Psoas muscle (tissue), 8 donors: ENCODE measurements at places on chromosomes 1 and 21. TPM values are rescaled to one million over a fixed set of nuclear protein-coding genes. Genes with fewer than 3 reads are reported as not detected.

DNA sequence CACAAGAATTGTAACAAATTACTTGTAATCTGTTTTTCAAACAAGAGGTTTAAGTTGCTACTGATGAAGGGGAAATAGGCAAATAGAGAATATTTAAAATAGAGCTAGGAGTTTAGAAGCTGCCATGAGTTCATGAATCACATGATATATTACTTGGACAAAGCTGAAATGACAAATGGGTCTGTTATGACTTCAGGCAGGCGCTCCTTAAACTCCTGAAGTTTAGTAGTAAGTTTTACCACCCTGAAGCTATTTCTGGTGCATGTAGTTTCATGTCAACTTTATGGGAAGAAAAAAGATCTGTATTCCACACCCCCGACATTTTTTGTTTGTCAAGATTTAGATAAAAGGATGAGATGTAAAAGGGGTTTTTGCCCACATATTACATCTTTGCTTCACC lies 58.5 kb downstream of the PLA2G4A start:
- H3K4me3 ChIP-seq = no peak overlapping the region
- H3K27ac ChIP-seq = no peak overlapping the region
- no peaks in the 10 kb centered on the region for H3K36me3 ChIP-seq

Gene TIE1
- 8.2 TPM for total RNA-seq

Gene LAX1
- 0.13 TPM for total RNA-seq

DNA sequence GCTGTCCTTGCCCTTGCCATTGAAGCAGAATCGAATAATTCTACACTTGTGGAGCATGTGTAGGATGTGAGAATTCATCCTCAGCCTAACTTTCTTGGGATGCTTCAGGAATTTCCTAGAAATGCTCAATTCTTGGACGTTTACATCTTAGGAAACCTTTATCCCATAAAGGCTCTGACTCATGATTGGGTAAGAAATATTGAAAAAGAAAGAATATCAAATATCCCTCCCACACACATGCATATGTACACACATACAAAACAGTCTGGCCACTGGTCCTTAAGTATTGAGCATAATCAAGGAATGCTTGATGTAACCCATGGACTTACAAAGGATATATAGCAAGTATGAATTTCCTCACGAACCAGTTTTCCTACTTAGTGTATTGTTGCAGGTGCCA lies 83.9 kb upstream of the IPO9 start:
- H3K36me3 ChIP-seq = no peaks in the 10 kb centered on the region
- H3K4me3 ChIP-seq = no peak overlapping the region
- H3K27me3 ChIP-seq = no peaks in the 10 kb centered on the region
- H3K4me1 ChIP-seq = no peaks in the 10 kb centered on the region
- no peak for DNase-seq

DNA sequence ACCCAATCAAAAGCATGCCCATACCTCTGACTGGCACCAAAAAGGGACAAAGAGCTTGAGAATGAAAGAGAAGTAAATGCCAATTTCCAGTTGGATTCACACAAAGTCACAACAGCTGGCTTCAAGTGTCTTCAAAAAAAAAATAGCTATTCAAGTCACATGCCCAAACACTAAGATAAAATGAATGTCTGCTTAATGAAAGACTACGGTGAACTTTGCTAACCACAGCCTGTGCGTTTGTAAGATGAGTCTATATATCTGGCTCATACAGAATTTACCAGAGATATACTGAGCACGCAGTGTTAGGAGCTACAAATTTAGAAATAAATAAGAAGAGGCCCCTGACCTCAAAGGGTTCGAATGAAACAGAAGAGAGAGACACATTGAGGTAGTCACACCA lies 73.2 kb downstream of the DAB1 start:
- no peak overlapping the region for H3K27ac ChIP-seq
- no peaks in the 10 kb centered on the region for H3K36me3 ChIP-seq
- H3K4me1 ChIP-seq = no peaks in the 10 kb centered on the region
- no peak overlapping the region for H3K4me3 ChIP-seq
